ENCODE measurements at places on chromosomes 12 and 14.

DNA sequence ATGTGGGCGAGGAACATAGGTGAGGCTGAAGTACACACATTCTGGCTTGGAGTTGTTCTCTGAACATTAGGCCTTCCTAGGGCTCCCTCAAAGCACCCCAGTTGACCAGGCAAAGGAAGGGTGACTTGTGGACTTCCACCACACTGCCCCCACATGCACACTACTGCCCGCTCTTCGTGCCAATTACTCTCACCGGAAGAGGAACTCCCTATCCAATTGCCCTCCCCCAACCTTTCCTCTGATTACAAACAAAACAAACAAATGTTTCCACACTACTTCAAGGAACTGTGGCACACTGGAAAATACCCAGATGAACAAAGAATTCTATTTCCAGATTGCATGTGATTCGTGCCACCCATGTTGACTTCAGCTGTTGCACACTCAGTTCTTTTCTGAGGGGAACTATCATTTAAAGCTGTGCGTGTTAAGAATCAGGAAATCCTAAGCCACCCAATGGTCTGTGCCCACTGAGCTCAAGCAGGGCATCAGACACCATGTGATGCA is 139.3 kb downstream of the SSPN start:
- no peak for DNase-seq

GRCh38 chr12:128843538-128843937 is 9.7 kb upstream of the GLT1D1 start:
- no peak for DNase-seq

GRCh38 chr14:97827746-97828145 is 1030.6 kb downstream of the VRK1 start:
- no peak for DNase-seq

DNA sequence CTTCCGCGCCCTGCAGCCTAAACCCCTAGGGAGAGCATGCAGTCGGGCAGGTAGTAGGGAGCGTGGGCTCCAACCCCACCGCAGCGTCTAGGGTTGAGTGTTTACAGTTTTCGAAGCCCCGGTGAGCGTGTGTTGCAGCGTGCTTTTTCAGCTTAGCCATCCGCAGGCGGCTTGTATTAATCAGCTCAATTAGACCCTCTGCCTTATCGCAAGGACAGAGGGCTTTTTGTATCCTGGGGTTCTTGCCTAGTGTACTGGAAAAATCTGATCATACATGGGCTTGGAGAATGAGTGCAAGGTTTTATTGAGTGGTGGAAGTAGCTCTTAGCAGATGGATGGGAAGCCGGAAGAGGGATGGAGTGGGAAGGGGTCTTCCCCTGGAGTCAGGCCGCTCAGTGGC is 44.4 kb upstream of the GNG2 start:
- DNase-seq: no peak
